ENCODE measurements at places on chromosomes 1 and 21. TPM values are rescaled to one million over a fixed set of nuclear protein-coding genes. Genes with fewer than 3 reads are reported as not detected.
A peak's percentile ranks its signal among the peaks of the same experiment; 100 is the strongest.

DNA sequence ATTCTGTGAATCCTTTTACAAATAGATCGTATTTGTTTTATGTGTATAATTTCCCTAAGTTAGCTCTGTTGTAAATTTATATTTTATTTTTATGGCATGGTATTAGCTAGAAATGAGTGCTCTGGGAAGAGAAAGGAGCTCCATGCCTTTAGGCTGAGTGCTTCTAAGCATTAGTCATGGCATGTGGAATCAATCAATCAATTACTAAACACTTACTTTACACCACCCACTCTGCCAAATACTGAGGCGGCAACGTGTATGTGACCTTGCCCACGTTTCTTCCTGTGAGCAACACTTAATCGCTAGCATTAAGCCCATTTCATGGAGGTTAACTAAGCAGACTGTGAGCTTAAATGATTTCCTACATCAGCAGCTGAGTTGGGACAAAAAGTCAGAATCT, 7.2 kb upstream of the BECN2 start:
- H3K4me3 ChIP-seq: no peak overlapping the region
- DNase-seq: no peak
- no peaks in the 10 kb centered on the region for H3K4me1 ChIP-seq
- H3K36me3 ChIP-seq: no peaks in the 10 kb centered on the region
- no peaks in the 10 kb centered on the region for H3K27me3 ChIP-seq

- H3K4me3 ChIP-seq: peak overlapping the region; percentile 97
- no peaks in the 10 kb centered on the region for H3K27me3 ChIP-seq
- peak; percentile 11 for DNase-seq
Observed at GRCh38 chr21:32726839-32727686, 750 bp downstream of the SYNJ1 start.

Gene FMOD
- 2.2 TPM for total RNA-seq

DNA sequence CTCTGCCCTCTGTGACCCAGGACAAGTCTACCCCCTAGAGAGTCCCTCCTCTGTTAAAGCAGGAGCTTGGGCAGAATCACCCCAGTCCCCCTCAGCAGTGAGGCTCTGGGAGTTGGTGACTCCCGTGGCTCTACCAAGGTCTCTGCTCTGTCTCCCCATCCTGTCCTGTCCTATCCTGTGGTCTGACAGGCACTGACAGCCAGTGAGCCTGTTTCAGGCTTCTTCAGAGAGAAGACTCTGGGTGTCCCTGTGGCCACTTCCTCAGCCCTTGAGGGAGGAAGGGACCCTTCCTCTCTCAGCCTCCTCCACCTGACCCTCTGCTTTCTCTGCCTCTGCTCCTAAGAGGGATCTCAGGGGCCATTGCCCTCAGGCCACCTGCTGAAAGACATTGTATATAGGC, 148.7 kb downstream of the FCRL5 start:
- DNase-seq: no peak
- peaks cover 42% of the 10 kb centered on the region for H3K27me3 ChIP-seq
- no peaks in the 10 kb centered on the region for H3K36me3 ChIP-seq
- no peak overlapping the region for H3K4me3 ChIP-seq
- no peaks in the 10 kb centered on the region for H3K4me1 ChIP-seq
- no peak overlapping the region for H3K27ac ChIP-seq

Gene PTGFR
- not detected for total RNA-seq

- peak overlapping the region; percentile 65 for H3K27ac ChIP-seq
- peaks cover 53% of the 10 kb centered on the region for H3K4me1 ChIP-seq
- H3K4me3 ChIP-seq: no peak overlapping the region
- H3K36me3 ChIP-seq: peaks cover 7% of the 10 kb centered on the region
- H3K27me3 ChIP-seq: no peaks in the 10 kb centered on the region
Observed at GRCh38 chr1:226650236-226650841, 88.7 kb downstream of the ITPKB start.

DNA sequence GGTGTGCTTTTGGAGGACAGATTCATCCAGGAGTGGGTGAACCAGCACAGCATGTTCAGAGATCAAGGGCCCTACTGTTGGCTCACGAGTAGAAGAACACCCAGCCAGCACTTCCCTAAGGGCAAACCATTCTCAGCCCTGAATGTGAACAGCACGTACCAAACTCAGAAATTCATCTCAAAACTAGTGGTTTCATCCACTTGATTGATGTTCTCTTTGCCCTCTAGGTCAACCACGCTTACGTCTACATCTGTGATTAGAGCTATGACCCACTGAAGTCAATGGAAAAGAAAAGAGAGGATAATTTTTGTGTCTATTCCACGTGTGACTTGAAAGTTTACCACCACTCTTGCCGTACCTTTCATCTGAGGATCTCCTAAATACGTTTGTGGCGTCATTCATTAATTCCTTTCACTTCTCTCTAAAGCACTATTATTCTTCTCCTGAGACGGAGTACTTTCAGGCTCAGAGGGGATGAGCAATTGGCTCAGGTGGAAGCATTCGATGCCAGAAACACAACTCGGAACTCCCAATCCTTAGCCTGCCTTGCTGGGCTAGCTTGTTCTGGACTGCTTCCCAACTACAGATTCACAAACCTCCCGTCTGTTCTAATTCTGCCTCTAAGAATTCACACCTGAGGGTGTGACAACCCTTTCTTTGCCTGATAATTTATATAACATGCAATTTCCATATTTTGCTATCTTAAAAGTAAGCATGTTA, 57.3 kb upstream of the HIVEP3 start:
- no peak overlapping the region for H3K27ac ChIP-seq
- no peak for DNase-seq
- H3K36me3 ChIP-seq: no peaks in the 10 kb centered on the region
- no peaks in the 10 kb centered on the region for H3K27me3 ChIP-seq

DNA sequence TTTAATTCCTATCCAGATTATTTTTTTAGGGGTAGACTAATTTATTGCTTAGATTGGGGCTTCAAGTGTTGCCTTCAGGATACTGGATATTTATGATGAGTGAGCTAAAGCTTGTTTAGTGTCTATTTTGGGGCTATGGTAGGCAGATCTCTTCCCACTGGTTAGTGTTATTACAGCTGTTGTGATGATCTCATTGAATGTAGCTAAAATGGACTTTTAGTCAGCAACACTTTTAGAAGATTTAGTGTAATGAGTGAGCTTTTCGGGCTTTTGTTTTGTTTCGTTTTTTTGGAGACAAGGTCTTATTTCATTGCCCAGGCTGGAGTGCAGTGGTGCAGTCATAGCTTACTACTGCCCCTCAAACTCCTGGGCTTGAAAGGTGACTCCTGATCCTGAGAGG, 14.2 kb downstream of the THRAP3 start:
- H3K4me3 ChIP-seq: no peak overlapping the region
- peaks cover 27% of the 10 kb centered on the region for H3K36me3 ChIP-seq
- H3K4me1 ChIP-seq: peaks cover 46% of the 10 kb centered on the region

DNA sequence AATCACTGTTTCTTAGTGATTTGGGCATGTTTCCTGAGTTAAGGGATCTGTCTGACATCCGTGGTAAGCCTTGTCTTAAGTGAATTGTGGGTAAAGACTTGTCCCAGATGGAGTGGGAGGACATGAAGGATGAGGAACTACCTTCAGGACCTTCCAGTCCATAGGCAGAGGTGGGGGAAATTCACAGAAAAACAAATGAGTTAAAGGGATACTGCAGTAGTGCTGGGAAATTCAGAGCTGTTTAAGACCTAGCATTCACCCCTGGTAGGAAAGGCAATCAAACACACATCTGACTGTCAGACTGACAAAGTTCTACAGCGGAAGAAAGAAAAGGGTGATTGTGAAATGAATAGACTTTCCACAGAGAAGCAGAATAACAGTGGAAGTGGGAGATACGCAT, 3.0 kb downstream of the GNAT2 start:
- peaks cover 45% of the 10 kb centered on the region for H3K4me1 ChIP-seq
- no peak overlapping the region for H3K4me3 ChIP-seq
- peak overlapping the region; percentile 47 for H3K27ac ChIP-seq
- no peaks in the 10 kb centered on the region for H3K27me3 ChIP-seq
- no peak for DNase-seq
- H3K36me3 ChIP-seq: peaks cover 2% of the 10 kb centered on the region

GRCh38 chr21:34061983-34062382, 11.4 kb upstream of the MRPS6 start:
- H3K36me3 ChIP-seq: peaks cover 3% of the 10 kb centered on the region
- DNase-seq: no peak

GRCh38 chr1:224098007-224098406, 15.9 kb upstream of the FBXO28 start:
- H3K27me3 ChIP-seq: peaks cover 6% of the 10 kb centered on the region
- no peak overlapping the region for H3K27ac ChIP-seq
- DNase-seq: no peak
- H3K36me3 ChIP-seq: no peaks in the 10 kb centered on the region

GRCh38 chr1:26003756-26004155, 5.9 kb upstream of the PAFAH2 start:
- H3K27me3 ChIP-seq: no peaks in the 10 kb centered on the region
- H3K36me3 ChIP-seq: no peaks in the 10 kb centered on the region
- no peak for DNase-seq
- no peak overlapping the region for H3K4me3 ChIP-seq

DNA sequence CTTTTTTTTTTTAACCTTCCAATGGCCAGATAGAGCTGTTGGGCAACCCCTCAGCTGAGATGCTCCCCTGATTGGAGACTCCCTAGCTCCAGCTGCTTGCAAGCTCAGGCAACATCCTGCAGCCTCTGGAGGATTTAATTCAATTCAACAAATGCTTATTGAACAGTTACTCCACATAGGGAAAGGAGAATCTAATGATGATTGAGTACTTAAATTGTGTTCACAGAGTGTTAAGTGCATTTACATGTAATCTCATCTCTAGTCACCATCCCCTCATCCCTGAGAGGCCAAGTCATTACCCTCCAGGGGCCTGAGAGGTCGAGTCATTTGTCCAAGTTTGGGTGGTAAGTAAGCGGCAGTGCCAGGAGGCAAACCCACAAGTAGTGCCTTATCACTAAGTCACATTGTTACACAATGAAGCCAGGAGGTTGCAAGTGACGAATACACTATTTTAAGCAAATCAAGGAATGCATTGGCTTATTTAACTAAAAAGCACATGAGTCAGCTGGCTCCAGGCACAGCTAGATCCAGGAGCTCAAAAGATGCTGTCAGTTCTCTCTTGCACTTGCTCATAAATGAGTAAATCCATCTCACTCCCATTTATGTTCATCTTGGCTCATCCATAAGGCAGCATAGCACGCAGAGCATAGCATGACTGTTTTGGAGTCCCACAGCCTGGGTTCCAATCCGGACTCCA, 64.3 kb downstream of the OPTC start:
- H3K4me3 ChIP-seq: no peak overlapping the region
- H3K36me3 ChIP-seq: no peaks in the 10 kb centered on the region
- H3K27me3 ChIP-seq: peaks cover 8% of the 10 kb centered on the region
- H3K27ac ChIP-seq: no peak overlapping the region
- peak; percentile 8 for DNase-seq
- H3K4me1 ChIP-seq: peaks cover 10% of the 10 kb centered on the region

DNA sequence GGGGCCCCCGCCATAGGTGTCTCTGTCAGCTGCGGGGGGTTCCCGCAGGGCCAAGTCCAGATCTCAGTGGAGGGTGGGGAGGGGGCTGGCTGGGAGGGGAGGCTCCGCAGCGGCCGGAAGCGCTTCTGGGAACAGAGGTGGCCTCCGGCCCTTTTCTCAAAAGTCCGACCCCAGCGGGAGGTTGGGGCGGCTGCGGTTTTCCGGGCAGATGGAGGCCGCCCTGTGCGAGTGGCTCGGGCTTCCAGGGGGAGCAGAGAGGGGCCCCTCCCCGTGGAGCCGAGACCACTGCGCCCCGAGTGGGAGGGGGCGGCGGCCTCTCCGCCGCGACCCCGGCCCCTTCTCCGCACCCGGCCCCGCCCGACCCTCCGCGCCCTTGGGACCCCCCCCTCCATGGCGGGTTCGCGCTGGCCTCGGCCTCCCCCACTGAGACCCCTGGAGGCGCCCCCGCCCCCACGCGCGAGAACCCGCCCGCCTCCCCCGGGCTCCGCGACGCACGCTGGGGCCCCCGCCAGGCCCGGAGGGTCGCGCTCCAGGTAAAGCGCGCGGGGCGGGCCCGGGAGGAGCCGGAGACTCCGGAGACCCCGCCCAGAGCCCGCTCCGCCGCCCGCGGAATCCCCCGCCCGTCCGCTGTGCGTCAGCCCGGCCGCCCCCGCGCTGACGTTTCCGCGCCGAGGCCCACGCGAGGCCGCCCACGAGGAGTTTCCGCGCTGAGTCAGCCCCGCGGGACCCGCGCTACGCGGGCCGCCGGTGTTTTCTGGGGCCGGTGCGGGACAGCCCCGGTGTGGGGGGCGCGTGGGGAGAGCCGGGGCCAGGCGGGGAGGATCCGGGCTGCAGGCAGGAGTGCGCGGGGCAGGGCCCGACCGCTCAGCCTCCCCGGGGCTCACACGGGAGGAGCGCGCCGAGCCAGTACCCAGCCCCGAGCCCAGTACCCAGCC, 5.2 kb downstream of the TNFRSF18 start:
- H3K4me3 ChIP-seq: peak overlapping the region; percentile 64
- peak overlapping the region; percentile 87 for H3K27ac ChIP-seq
- DNase-seq: peak; percentile 94
- peaks cover 11% of the 10 kb centered on the region for H3K4me1 ChIP-seq

Gene HORMAD1
- total RNA-seq: not detected

DNA sequence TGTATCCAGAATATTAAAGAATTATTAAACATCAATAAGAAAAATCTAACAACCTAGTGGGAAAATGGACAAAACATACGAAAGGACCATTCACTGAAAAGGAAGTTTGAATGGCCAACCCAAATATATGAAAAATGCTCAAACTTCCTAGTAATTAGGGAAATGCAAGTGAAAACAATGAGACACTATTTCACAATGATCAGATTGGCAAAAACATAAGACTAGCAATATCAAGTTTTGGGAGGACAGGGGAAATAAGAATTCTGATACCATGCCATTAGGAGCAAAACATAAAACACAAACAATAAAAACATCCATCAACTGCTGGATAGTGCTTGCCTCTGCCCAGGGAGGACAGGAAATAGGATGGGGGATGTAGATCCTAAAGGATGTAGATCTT, 14.3 kb downstream of the XCL2 start:
- H3K27me3 ChIP-seq: no peaks in the 10 kb centered on the region
- H3K4me1 ChIP-seq: peaks cover 32% of the 10 kb centered on the region

Gene CD52
- total RNA-seq: 213 TPM

DNA sequence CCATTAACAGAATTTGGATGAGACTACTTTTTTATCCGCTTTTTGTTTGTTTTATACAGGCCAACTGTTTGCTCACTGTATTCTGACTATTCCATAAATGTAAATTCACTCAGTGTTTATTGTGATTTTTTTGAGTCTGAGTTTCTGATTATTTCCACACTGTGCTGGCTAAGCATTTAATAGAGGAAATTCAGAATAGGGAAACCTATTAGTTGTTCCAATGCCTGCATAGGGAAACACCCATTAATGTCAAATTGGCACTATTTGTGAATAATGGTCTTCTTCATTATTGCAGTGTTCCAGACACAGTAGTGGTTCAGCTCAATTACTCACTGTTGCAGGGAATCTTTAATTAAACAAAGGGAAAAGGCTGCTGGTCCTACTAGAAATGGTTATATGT, 174.7 kb upstream of the SGIP1 start:
- peak overlapping the region; percentile 27 for H3K27ac ChIP-seq
- no peaks in the 10 kb centered on the region for H3K27me3 ChIP-seq
- peaks cover 32% of the 10 kb centered on the region for H3K36me3 ChIP-seq
- DNase-seq: no peak
- no peak overlapping the region for H3K4me3 ChIP-seq
- H3K4me1 ChIP-seq: peaks cover 86% of the 10 kb centered on the region

Gene OR2L2
- 0.12 TPM for total RNA-seq

Data from activated T-cell treated with anti-CD3 and anti-CD28 coated beads, Interleukin-2, amount 50 U/mL, for 72 hours (primary cell).